ENCODE measurements at places on chromosomes 2 and 18. TPM values are rescaled to one million over a fixed set of nuclear protein-coding genes. Genes with fewer than 3 reads are reported as not detected.

The PROM2 gene
- 0.34 TPM for total RNA-seq

The C1GALT1C1L gene
- total RNA-seq: not detected

The RAD51AP2 gene
- total RNA-seq: not detected

DNA sequence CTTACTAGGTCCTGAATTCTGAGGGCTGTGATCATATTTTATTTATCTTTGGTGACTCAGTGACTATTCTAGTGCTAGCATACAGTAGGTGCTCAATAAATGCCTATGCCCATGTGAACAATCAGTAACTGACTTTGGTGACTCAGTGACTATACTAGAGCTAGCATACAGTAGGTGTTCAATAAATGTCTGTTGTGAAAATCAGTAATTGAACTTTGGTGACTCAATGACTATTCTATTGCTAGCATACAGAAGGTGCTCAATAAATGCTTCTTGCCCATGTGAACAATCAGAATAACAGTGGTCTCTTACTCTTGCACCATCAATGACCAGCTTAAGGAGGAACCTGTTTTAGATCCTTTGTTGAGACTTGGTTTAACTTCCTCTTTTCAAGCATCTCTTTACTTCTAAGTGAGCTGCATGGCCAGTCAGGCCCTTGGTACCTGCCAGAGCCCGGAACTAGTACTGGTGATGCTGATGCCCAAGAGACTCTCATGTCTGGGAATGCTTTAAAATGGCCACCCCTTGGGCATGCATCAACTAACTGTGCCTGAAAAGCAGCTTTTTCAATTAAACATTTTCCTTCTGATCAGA, 214.9 kb upstream of the SPRED2 start:
- DNase-seq: no peak

DNA sequence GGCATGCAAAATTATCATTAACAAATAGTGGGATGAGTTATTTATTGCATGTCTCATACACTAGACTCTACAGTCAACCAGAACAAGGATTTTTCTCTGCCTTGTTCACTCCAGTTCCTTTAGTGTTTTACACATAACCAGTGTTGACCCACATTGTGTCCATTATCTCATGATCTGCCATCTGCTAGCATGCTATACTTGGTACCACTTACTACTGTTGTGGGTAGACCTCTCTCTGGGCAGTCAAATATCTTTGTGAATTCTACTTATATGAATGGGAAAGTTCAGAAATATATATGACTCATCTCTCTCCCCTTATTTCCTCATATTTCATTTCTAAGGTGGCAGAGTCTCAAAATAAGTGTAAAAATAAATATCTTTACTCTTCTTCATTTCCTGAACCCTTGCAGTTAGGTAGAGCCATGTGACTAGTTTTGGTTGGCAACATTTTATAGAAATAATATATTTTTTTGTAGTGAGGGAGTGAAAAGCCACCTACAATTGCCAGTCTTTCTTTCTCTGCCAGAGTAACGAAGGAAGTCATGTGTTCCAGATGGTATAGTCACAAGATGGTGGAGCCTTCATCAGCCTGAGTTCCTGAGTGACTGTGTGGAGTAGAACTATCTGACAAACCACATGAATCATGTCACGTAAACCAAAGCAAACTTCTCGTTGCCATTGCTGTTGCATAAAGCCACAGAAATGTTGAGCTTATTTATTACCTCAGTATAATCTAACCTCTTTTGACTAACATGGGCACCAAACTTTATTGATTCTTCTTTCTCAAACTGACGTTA, 704.0 kb downstream of the RNF144A start:
- no peak for DNase-seq

GRCh38 chr2:46780411-46780800, 135.2 kb downstream of the MCFD2 start:
- no peak for DNase-seq

DNA sequence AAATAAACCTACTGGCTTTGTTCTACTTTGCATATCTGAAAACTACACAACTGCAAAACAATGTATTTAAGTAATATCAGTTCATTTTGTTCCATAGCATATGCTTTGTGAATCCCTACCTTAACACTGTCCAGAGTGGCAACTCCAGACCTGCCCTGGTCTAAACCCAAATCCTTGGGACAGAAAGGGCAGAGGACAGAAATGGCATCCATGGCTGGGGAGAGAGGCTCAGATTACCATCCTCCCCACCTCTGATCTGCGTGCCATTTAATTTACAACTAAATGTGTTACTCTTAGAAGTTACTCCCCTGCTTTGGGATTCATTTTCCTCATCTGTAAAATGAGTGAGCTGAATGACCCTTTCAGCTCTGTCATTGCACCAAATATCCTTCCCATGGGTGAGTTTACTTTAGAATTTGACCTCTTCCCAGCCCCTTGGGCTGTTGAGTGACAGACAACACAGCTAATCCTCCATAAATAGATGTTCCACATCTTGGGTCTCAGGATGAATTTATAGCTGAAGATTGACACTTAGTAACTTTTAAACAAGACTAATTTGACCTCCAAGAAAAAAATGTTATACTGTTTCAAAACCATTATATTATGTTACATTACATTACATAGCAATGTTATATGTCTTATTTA, 20.1 kb upstream of the NEB start:
- DNase-seq: no peak

DNA sequence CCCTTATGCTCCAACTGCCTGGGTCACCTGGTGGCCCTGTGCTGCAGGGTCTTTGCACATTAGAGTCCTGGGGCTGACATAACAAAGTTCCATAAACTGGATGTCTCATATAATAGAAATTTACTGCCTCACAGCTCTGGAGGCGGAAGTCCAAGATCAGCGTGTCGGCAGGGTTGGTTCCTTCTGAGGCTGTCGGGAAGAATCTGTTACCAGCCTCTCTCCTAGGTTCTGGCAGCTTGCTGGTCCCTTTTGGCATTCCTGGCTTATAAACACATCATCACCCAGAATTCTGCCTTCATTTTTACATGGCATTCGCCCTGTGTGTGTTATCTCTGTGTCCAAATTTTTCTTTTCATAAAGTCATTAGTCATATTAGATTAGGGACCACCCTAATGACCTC, 170.5 kb downstream of the NDUFA10 start:
- DNase-seq: peak; percentile 10

DNA sequence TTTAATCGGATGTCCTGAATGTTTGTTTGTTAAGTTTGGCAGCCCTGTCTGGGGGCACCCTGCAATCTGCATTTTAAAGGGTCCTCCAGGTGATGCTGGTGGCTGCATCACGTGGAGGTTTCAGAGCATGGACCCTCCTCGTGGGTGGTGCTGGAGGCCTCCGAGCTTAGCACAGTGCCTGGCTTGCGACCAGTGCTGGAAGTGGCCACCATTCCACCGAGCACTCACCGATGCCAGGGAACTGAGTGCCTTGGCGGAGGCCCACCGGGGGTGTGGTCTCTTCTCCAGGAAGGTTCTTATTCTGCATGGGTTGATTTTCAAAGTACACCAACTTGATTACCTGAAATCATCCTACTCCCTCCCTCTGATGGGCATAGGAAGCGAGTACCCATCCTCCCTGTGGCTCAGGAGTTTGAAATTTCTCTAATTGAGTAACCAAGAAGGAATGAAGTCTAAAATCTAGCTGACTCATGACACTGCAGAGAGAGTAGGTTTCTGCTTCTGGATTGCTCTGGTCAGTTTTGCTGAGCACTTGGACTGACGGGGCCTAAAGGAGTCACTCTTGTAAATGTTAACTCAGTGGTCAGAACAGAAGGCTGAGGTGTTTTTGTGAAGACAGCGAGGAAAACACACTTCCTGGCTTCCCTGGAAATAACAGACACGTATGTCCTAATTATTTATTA, 58.1 kb upstream of the SLC66A3 start:
- no peak for DNase-seq

DNA sequence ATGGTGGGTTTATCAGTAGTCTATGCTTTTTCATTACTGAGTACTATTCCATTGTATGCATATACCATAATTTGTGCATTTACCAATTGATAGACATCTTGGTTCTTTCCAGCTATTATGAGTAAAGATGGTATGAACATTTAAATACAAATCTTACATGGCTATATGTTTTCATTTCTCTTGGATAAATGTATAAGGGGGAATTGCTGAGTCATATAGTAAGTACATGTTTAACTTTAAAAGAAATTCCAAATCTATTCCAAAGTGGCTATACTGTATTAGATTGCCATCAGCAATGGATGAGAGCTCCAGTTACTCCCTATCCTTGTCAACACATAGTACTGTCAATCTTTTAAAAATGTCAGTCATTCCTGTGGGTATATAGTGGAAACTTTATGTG, 243.9 kb downstream of the CDCA7 start:
- DNase-seq: no peak

GRCh38 chr2:24618680-24619079, 127.6 kb downstream of the NCOA1 start:
- no peak for DNase-seq

DNA sequence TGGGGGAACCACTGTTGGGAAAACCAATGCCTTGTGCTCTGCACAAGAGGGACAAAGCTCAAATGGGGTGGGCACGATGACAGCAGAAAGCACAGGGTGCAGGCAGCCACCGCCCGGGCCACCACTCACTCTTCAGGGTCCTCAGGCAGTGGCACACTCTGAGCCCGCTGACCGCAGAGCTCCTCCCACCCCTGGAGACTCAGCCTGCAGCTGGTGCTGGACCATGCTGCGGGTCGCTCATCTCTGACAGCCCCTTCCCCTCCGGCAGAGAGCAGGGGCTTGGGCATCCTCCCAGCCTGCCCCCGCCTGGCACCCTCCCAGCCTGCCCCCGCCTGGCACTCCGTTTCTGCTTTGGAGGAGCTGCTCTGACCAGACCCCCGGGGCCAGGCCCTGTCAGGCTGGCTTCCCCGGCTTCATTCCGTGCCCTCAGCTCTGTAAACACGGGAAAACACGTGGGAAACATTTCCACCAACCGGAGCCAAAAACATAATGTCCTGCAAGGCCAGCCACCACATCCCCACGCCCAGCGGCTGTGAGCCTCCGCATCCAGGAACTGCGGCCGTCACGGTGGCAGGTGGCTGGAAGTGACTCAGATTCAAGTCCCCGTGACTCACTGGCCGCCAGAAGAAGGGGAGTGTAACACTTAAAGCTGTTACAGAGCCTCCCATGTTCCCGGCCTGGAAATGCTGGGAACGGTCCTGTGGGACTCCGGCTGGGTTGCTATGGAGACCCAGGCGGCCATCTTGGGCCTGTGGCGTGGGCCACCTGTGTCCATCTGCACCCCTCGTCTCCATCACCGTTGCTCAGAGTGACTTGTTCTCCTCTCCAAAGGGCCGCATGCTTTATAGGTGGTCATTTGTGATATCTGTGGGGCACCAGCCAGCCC, 6.8 kb upstream of the SNED1 start:
- DNase-seq: no peak

- peak; percentile 31 for DNase-seq
These were observed 91.6 kb downstream of the TMX3 start for GRCh38 chr18:68623342-68623741.

GRCh38 chr2:176133389-176133788, 3.9 kb downstream of the HOXD8 start:
- DNase-seq: no peak

DNA sequence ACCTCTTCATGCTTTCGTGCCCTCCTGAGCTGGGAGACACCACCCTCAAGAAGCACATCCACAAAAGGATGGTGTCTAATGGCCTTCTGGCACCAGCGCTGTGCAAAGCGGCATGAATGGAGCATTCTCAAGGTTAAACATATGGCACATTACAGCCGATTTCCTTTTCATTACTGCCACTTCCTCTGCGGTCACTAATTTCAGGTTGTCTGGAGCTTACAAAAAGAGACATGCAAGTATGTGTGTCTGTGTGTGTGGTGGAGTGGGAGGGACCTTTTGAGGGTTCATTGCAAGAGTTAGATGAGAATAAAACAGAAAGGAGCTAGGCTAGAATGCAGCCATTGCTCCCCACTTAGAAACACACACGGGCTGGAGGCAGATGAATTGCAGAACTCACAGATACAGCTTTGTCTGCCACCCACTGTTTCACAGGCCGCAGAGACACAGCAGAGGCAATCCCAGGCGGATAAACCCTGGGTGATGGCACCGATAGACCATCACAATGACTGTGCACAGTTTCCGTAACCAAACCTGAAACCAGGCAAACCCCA, 76.0 kb downstream of the TGIF1 start:
- DNase-seq: peak; percentile 73

DNA sequence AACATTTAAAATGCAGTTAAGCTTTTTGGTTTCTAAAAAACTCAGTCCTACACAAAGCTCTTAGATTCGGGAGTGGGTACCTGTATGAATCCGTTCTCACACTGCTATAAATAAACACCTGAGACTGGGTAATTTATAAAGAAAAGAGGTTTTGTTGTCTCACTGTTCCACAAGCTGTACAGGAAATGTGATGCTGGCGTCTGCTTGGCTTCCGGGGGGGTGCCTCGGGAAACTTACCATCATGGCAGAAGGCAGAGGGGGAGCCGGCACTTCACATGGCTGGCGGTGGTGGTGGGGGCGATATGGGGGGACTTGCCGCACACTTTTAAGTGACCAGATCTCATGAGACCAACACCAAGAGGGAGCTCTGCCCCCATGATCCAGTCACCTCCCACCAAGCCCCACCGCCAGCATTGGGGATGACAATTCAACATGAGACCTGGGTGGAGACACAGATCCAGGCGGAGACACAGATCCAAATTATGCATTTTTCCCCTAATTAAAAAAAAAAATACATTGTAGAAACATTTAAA, 222.5 kb downstream of the GBX2 start:
- DNase-seq: peak; percentile 21

- DNase-seq: no peak
These were observed 201.1 kb downstream of the MGAT5 start for GRCh38 chr2:134454931-134455330.

DNA sequence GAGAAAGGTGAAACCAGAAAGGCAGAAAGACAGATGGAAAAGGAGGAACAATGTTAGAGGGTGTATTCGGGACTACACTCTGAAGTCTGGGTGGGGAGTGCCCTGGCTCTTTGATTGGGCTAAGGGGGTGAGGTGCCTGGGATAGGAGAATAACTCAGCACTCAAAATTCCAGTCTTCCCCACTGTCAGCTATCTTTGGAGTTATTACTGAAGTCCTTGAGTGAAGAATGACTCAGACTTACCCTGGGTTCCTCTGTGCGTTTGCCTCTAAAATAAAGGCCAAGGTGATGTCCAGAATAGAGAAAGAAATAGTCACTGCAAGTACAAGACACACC, 151.8 kb upstream of the SERPINE2 start:
- DNase-seq: no peak

DNA sequence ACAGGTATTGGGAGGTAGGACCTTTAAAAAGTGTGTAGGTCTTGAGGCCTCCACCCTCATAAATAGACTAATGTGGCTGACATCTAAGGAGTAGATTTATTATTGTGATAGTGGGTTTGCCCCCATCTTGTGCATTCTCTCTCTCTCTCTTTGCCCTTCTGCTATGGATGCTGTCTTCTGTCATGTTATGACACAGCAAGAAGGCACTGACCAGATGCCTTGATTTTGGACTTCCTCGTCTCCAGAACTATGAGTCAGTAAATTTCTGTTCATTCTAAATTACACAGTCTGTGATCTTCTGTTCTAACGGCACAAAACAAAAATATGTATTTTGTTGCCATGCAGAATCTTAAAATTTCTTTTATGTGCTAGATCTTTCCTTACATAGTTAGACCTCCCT, 66.9 kb downstream of the ATAD2B start:
- no peak for DNase-seq
